ENCODE measurements at places on chromosomes 4 and X.

GRCh38 chrX:19372547-19373331 lies 29.0 kb downstream of the PDHA1 start:
- DNase-seq, result no peak

GRCh38 chr4:55904576-55904975 lies 44.2 kb upstream of the CEP135 start:
- no peak for DNase-seq

GRCh38 chrX:153922932-153923857 lies 2.9 kb downstream of the ARHGAP4 start:
- no peak for DNase-seq

DNA sequence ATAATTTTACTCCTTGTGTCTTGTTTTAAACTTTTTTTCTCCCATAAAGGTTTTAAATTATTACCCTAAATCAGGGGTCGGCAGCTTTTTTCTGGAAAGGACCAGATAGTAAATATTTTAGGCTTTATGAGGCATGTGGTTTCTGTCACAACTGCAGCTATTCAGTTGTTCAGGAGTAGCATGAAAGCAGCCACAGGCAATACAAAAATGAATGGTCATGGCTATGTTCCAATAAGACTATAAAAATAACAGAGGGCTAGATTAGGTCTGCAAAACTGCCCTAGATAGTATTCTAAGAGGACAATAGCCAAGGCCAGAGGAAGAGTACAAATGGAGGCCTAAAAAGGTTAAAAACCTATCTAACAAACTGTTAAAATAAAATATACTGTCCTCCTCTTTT lies 24.6 kb downstream of the HERC5 start:
- DNase-seq, result no peak

- no peak for DNase-seq
Observed at GRCh38 chr4:165027762-165028402, 3.9 kb upstream of the TRIM60 start.

DNA sequence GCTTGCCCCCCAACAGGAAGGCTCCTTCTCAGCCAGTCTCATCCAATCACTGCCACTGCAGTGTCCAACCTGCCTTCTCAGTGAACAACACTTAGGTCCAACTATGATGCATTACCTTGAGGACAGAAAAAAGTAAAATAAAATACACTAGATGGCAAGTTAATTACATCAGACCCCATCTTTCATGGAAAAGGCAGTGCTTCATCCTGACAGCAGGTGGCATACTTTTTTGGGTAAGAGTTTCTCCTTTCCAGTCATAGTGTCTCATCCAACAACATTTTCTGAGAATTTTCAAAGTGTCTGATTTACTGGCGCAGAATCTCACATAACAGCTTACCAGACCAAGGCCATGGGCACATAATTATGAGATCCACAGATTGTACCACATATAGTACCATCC lies 1742.8 kb downstream of the PCDH7 start:
- DNase-seq, result no peak

DNA sequence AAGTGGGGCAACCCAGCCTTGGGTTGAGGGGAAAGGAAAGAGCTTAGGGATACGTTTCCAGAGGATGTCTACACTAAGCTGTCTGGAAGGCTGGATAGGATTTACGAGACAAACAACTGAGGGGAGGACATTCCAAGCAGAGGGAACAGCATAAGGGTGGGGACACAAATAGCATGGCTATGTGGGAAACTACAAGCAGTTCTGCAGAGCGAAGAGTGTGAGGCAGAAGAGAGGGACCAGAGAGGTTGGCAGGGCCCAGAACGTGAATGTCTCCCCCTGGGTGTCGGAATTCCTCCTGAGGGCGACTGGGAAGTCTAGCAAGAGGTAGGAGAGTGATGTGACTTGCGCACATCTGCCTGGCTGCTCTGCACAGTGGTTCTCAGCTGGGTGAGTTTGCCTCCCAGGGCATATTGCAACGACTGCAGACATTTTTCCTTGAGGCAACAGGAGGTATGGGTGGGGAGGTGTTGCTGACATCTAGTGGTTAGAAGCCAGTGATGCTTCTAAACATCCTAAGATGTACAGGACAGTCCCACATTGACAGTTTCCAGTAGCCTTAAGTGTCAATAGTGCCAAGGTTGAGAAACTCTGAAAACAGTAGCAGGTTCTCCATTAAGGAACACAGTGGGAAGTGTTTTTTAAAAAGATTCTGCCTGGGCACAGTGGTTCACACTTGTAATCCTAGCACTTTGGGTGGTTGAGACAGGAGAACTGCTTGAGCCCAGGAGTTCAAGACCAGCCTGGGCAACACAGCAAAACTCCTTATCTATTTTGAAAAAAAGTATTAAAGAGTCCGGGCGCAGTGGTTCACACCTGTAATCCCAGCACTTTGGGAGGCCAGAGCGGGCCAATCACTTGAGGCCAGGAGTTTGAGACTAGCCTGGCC lies 9.2 kb downstream of the NDUFA1 start:
- DNase-seq, result no peak

- no peak for DNase-seq
Observed at GRCh38 chrX:42920752-42921151, 142.8 kb upstream of the PPP1R2C start.

DNA sequence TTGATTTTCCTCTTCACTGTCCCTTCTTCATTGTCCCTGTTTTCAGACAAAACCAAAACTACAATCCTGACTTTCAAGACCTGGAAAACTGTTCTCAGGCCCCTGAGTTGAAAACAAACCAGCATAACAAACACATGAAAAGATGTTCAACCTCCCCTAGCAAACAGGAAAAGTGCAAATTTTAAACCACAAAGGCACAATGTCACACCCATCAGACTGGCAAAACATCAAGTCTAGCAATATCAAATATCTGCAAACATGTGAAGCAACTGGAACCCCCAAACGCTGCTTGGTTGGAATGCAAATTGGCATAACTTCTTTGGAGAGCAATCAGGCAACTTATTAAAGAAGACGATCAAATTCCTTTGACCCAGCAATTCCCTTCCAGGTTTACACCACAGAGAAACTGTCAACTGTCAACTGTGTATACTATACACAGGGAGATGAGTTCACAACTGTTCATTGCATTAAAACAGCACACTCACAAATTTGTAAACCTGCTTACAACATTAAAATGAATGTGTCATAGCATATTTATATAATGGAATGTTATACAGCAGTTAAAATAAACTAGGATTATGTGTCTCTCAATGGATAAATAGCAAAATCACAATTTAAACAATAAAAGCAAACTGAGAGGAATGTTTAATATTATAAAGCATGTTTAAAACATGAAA lies 7.0 kb downstream of the USP46 start:
- no peak for DNase-seq

DNA sequence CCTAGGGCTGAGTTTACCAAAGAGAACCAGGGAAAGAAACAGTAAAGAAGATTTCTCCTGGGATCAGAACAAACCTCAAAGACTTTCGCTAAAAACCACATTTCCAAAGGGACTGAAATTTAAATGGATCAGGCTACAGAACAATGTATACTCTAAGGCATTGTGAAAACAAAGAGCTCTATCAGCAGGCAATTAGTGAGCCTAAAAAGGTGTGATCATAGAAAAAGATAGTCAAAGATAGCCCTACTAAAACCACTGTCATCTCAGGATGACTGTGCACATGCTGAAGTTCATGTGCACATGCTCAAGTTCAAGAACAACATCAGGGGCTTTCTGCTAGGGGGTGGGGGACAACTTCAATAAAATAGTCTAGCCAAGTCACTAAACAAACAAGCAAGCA lies 12.9 kb upstream of the SMIM10L2A start:
- DNase-seq, result no peak

- no peak for DNase-seq
Observed at GRCh38 chr4:8589823-8590545, 2.6 kb upstream of the CPZ start.

DNA sequence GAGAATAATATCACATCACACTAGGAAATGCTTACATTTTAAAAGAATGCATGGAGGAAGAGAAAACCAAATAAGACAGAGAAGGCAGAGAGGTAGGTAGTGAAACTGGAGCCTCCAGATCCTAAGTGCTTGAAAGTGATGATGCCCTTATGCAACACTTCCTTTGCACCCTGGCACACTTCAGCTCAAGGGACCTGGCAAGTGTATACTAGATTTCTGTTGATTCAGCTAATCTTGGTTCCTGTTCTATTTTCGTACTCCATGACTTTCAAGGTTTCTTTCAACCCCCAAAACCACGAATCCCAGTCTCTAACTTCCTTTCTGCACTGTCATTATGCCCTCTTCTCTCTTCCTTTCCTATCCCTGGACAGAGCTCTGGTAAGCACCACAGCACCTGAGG lies 36.9 kb upstream of the SH3KBP1 start:
- no peak for DNase-seq

- DNase-seq, result no peak
Observed at GRCh38 chrX:142688256-142688655, 337.5 kb upstream of the SPANXN4 start.

DNA sequence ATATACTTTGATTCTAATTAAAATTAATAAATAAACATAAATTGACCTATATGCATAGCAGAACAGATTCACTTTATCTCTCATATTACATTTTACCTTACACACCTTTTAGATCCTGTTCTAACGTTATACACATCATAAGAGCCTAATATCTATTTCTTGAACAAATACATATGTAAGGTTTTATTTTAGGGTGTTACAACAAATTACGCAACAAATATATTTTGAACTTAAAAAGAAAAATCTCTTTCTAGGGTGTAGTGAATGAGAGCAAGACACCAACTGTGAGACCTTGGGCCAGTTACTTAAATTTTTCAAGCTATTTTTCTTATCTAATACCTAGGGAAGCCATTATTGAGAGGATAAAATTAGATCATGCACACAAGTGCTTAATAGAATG lies 191.2 kb downstream of the CFAP299 start:
- no peak for DNase-seq

GRCh38 chr4:89287945-89288344 lies 19.7 kb downstream of the GPRIN3 start:
- DNase-seq, result no peak

Data from stimulated activated CD4-positive, alpha-beta T cell treated with anti-CD3 and anti-CD28 coated beads, Interleukin-2, amount 100 ng/mL, for 48 hours (primary cell).